ENCODE measurements at places on chromosomes 6 and 20.
A peak's percentile ranks its signal among the peaks of the same experiment; 100 is the strongest.

GRCh38 chr6:22126910-22127309 lies 169.9 kb downstream of the PRL start:
- DNase-seq = no peak

DNA sequence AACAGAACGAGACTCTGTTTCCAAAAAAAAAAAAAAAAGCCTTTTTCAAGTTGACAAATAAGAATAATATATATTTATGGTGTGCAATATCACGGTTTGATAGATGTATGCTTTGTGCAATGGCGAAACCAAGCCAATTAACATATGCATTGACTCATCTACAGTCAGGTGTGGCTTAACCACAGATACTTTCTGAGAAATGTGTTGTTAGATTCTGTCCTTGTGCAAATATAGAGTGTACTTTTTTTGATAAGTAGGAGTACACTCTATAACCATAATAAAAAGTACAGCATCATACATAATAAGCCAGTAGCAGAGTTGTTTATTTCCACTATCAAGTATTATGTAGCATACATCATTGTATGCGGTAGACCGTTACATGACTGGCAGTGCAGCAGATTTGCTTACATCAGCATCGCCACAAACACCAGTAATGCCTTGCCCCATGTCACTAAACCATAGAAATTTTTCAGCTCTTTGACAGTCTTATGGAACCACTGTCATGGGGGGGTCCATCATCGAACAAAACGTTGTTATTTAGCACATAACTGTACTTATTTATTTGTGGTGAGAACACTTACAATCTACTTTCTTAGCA lies 59.2 kb downstream of the TMEM170B start:
- DNase-seq = no peak

DNA sequence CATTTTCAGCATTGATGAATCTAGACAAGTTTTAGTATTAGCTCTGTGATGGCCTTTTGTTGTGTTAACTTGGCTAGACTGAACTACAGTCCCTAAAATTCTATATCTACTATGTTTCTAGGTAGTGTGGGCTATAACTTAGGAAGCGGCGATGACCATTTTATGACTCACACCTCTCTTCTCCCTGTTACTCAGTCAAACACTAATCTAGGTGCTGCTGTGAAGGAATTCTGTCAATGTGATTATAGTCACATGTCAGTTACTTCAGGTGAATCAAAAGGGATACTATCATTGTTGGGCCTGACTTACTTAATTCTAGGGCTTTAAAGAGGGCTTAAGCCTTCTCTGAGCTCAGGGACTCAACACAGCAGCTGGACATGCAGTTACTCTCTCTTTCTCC lies 691.5 kb upstream of the MAP3K7 start:
- DNase-seq = no peak

- DNase-seq = peak; percentile 3
Observed at GRCh38 chr6:165962366-165962765, 205.3 kb downstream of the TBXT start.

GRCh38 chr20:59784365-59784764 lies 149.1 kb downstream of the SYCP2 start:
- no peak for DNase-seq

DNA sequence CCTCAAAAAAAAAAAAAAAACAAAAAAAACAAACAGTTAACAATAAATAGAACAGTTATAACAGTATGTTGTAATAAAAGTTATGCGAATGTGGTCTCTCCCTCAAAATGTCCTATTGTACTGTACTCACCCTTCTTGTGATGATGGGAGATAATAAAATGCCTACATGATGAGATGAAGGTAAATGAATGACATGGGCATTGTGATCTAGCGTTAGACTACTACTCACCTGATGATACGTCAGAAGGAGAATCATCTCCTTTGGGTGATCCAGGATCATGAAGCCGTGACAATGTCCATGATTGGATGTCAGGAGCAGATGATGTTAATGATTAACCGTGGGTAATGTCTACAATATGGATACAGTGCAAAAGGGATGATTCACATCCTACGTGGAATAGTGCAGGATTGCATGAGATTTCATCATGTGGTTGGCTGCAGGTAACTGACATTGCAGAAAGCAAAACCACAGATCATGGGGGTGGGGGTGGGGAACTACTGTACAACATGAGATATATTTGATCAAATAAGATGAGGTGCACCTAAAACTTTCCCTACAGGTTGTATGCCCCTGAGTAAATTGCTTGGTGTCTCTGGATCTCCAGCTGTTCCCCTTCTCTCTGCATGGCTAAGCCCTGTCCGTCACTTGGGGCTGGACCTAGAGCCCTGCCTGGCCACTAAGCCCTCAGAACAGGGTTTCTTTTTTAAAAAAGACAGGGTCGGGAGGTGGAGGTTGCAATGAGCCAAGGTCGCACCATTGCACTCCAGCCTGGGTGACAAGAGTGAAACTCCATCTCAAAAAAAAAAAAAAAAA lies 6.2 kb upstream of the RBCK1 start:
- DNase-seq = peak; percentile 52

DNA sequence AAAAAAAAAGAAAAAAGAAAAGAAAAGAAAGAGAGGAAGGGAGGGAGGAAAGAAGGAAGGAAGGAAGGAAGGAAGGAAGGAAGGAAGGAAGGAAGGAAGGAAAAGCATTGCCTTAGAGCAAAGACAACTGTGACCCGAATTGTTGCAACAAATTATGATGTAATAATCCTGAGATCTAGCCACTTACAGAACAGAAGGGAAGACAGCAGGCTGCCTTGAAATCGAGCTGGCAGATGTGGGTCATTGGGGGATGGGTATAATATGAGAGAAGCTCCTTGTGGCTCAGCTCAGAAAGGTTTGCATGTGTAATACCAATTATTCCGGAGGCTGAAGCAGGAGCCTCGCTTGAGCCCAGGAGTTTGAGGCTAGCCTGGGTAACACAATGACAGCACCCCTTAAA lies 208.1 kb upstream of the PROKR2 start:
- no peak for DNase-seq
